ENCODE measurements at places on chromosomes 3 and 15.

- DNase-seq = no peak
Measured at GRCh38 chr15:73539212-73540128, 93.7 kb downstream of the NPTN start.

DNA sequence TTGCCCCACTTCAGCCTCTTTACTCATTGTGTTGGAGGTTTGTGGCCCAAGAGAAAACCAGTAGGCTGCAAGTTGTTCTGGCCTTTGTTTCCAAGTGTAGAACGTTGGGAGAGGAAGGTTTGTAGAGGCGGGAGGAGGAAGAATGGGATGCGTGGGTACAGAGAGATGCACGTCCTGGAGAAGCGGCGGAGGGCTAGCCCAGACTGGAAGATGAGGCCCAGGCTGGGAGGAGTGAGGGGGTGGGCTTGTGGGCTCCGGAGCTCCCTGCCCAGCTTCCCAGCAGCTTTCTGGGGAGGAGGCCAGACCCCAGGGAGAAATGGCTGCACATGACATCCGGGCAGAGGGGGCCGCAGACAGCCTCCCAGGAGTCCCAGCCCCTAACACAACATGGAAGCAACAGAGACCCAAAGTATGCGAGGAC, 5.3 kb downstream of the PLA2G4F start:
- no peak for DNase-seq

DNA sequence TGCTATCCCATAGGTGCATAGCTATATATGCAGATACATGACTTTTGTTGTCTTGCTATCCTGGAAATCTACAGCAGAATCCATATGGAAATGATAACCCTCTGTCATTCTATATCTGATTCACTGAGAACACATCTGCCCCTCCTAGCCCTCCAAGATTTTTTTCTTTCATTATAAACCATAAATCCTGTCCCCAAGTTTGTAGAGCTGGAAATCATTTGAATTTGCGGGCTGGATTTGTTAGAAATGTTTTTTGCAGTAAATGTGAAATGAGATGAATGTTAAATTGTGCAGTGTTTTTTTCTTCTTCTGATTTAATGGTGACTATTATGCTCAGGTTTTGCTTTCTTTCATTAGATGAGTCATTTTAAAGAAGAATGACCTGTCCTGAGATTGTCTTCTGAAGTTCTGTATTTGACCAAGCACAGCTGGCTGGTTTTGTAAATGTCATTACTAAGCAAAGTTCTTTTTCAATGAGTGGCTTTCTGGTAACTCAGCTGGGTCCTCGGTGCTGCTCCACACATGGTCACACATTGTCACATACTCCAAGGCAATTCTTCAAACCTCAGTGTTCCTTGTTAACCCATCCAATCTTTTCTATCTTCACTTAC, 25.3 kb upstream of the ABHD17C start:
- no peak for DNase-seq

GRCh38 chr15:31080591-31081014, 20.9 kb downstream of the TRPM1 start:
- DNase-seq = no peak

GRCh38 chr3:146148468-146148931, 12.5 kb downstream of the PLOD2 start:
- DNase-seq = no peak

DNA sequence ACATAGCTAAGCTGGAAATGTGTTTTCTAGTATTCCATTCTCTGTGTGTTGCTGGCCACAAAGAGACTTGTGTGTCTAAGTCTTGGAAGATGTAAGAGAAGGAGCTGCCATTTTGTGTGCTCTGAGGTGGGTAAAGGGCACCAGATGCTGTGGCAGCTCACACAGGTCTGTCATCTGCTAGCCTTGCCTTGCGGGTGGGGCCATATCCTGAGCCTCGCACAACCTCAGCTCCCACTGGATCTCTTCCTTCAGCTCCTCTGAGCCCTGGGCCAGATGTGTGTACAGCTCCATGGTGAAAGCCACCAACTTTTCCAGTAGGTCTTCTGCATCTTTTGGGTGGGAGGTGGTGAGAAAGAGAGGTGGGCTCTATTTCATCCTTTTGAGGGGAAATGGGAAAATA, 6.7 kb upstream of the TMC3 start:
- DNase-seq = no peak

DNA sequence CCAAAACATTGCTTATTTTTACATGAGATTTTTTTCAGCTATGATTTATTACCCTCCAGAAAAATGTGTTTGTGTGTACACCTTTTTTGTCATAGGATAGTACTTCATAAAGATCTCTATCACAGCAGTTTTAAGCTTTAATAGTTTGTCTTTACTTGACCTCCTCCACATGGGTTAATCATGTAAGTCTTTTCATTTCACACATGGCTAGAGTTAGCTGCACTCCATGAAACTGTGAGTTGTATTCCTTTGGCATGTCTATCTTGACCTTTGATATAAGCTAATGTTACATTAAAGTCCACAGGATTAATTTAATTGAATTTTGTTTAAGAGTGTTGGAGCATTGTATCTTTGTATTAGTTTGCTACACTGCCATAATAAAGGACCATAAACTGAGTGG, 217.1 kb downstream of the OTOL1 start:
- DNase-seq = no peak

GRCh38 chr3:132553826-132554225, 43.2 kb upstream of the ACKR4 start:
- DNase-seq = no peak

DNA sequence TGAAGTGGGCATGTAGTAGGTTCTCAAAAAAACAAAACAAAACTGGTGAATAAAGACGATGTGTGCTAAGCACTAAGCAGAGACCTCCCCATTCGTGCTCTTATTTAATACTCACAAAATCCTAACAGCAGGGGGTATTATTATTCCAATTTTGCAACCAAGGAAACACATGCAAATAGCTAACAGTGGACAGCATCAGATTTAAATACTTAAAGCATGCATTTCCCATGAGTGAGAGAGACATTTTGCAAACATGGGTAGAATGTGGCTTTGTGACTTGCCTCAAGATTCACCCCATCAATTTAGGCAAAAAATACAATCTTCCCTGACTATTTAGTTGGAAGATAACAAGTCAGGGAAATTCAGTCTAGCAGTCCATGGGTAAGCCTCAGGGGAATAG, 946.2 kb upstream of the CFAP20DC start:
- no peak for DNase-seq

DNA sequence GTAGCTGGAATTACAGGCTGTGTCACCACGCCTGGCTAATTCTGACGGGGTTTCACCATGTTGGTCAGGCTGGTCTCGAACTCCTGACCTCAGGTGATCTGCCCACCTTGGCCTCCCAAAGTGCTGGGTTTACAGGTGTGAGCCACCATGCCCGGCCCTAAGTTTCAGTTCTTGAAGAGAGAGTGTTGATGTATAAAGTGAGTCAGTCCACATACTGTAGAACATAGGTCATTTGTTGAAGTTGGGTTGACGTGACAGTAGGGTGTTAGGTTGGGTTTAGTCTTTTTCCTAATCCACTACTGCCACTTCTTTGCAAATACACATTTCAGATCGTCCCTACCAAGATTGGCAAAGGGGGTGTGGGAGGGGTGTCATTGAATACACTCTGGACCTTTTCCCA, 15.2 kb downstream of the DNAJC19 start:
- no peak for DNase-seq

DNA sequence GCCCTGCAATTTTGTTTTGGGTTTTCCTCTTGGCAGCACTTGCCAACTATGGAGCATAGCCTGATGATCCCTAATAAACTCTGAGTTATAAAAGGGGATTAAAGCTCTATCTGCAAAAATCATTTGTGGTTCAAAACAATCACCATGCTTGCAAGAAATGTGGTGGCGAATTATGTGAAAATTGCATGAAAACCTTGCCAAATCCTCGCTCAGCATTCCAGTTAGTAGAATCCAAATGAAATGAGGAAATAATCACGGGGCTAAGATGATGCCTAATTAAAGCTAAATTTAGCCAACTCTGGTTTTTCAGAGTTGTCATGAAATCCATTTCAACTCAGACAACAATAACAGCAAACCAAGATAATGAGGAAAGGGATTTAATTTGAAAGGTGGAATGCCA, 73.0 kb upstream of the PROK2 start:
- no peak for DNase-seq

DNA sequence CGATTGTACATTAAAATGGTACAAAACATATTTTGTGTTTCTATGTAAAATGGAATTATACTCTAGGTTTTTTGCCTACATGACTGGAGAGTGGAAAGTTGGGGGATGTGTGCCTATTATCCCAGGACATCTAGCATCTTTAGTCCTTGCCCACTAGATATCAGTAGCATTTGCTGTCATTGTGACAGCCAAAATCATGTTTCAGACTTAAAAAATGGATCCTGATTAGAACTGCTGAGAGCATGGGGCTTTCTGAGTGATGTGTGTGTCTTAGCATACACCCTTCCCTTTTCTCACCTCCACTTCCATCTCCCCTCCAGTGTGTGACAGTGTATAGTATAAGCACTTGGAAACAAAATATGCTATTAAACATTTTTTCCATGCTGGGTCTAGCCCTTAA, 13.3 kb downstream of the ARMC8 start:
- no peak for DNase-seq

- DNase-seq = no peak
Measured at GRCh38 chr3:23389686-23390085, 186.6 kb downstream of the UBE2E2 start.

GRCh38 chr3:72520690-72521308, 327.4 kb downstream of the SHQ1 start:
- peak; percentile 32 for DNase-seq

DNA sequence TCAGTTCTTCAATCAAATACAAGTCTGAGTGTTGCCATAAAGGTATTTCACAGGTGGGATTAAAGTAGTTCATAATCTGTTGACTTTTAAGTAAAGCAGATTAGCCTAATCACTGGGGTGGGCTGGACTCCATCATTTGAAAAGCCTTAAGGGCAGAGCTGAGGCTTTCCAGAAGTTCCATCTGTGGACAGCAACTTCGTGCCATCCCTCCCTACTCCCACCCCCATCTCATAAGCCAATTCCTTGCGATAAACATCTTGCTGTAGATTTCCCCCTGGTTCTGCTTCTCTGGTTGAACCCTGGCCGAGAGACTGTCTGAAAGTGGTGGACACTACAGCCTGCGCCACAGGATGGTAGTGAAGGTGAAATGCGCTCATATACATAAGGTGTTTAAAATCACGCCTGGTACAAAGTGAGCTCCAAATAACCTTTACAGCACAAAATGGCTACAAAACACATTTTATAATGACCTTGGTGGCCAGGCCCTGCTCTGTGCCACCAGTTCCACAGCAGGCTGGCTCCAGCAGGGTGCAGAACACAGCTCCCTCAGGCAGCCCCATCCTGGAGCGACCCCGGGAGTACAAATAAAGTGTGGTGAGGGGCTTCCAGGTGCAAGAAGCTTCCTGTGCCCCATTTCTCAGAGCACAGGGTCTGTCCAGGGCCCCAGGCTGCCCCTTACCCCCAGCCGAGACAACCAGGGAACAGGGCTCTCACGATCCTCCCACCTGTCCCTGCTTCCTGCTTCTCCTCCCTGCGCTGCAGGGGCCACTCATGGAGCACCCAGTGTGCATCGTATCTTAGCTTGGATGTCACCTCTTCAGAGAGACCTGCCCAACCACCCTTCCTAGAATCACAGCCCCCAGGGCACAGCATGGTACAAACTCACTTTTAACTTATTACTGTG, 25.8 kb upstream of the GATA2 start:
- DNase-seq = no peak

GRCh38 chr3:12303993-12304392, 15.1 kb downstream of the PPARG start:
- no peak for DNase-seq

DNA sequence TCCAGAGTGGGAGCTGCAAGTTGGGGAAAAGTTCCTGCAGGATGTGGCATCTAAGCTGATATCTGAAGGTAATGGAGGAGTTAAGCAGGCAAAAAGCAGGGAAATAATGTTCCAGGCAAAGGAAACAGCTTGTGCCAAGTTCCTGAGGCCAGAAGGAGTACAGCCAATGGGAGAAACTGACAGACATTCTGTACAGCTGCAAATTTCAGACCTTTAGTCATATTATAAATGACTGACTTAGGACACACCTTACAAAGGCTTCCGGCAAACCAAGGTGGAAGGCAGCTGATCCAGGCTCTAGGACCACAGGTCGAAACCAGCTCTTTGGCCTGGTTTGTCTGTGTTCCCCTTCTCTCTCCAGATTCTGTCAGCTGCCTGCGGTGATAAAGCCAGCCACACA, 9.3 kb downstream of the WWTR1 start:
- no peak for DNase-seq

DNA sequence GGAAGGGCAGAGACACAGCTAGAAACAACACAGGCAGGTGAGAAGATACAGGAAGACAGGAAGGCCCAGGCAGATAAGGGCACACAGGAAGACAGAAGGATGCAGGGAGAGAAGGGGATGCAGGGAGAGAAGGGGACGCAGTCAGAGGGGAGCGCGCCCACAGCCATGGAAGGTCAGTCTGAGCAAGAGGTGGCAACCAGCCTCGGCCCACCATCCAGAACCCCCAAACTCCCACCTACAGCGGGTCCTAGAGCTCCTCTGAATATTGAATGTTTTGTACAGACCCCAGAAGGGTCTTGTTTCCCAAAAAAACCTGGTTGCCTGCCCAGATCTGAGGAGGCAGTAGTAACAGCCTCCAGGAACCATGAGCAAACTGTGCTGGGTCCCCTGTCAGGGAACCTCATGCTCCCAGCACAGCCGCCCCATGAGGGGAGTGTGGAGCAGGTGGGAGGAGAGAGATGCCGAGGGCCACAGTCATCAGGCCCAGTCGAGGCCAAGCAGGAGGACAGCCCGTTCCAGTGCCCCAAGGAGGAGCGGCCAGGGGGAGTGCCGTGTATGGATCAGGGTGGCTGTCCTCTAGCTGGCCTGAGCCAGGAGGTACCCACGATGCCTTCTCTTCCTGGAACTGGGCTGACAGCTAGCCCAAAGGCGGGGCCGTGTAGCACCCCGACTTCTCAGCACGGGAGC, 27.6 kb upstream of the SLC28A1 start:
- DNase-seq = no peak

DNA sequence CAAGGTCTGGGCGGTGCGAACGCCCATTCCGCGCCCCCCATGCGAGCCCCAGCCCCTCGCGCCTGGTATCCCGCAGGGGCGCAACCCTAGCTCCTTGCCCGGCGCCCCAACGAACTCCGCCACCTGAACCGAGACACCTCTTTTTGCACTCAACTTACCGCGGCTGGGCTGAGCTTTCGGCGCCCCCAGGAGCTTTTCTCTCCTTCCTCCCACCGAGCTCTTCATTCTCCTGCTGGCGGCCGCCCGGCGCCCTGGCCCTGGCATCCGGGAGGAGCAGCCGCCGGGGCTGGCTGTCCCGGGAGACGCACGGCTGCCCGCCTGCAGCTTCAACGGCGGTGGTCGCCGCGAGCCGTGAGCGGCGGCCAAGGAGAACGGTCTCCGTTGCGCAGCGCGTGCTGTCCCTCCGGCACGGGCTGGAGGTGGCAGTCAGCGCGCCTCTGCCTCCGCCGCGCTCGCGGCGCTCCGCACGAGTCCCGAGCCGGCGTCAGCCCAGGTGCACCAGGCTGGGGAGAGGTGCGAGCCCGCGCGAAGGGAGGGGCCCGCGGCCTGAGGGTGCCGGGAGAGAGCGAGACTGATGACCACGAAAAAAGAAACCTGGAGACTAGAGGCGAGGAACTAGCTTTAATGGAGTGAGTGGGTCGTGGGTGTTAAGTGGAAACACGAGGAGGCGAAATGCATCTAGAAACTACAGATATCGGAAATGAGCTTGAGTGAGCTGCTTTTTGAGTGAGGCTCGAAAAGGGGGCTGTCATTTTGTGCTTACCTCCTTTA, 621.5 kb upstream of the ZNF385D start:
- DNase-seq = no peak

Measured in stimulated activated CD8-positive, alpha-beta memory T cell treated with anti-CD3 and anti-CD28 coated beads, Interleukin-7, amount 100 ng/mL, for 24 hours (primary cell).